ENCODE measurements at places on chromosomes 1 and 21.

DNA sequence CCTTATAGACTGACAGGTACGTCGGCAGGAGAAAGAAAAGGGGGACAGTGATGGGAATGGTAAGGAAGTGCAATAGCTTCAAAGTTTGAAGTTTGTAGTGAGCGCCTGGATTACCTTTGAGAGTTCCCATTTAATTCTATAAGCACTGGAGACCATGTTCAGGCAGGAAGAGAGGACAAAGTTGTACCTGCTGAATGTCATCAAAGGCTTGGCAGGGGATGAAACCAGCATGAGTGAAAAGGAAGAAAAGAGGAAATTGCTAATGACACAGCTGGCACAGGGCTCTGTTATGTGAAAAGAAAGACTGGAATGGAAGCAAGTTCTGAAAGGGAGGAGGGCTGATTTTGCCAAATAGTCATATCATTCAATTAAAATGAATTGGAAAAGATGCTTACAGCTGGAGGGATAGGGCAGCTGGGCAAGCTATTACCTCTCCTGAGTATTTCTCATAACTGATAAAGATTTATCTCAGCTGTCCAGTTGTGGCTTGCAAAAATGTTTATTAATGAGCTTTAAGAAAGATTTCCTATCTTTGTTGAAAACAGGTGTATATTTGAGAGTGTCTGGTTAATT, 109.2 kb downstream of the HMCN1 start:
- no peak for DNase-seq

DNA sequence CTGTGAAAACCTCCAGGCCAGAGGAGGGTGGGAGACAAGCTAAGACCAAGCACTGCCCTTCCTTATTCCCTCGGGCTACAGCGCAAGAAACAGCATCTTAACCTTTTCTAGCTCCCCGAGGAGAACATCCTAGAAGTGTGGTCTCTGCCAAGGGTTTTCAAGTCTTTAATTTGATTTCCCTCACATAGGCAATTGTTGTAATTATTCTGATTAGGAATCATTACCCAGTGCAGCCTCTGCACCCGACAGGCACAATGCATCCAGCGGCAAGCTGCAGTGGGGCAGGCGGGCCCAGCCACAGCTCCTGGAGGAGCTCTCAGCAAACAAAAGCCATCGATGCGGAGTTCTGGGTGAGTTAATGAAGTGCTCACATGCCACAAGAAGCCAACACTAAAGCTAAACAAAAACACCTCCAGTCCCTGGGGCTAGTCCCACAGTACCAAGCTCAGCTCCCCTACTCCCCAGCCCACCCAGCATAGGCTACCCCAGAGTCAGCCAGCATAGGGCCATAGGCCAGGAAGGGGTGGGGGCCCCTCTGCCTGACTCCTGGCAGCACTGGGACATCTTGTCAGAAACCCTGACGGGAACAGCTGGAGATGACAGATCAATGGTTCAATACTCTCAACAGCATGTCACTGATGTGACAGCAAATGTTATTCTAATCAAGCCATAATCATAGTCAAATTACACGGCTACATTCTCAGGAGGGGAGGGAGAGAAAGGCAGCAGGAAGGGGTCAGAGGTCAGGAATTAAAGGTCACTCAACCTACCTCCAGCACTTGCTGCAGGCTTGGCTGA, 42.5 kb downstream of the ERI3 start:
- DNase-seq, result no peak

- no peak for DNase-seq
These were observed 34.0 kb upstream of the C1orf115 start for GRCh38 chr1:220655961-220656740.

DNA sequence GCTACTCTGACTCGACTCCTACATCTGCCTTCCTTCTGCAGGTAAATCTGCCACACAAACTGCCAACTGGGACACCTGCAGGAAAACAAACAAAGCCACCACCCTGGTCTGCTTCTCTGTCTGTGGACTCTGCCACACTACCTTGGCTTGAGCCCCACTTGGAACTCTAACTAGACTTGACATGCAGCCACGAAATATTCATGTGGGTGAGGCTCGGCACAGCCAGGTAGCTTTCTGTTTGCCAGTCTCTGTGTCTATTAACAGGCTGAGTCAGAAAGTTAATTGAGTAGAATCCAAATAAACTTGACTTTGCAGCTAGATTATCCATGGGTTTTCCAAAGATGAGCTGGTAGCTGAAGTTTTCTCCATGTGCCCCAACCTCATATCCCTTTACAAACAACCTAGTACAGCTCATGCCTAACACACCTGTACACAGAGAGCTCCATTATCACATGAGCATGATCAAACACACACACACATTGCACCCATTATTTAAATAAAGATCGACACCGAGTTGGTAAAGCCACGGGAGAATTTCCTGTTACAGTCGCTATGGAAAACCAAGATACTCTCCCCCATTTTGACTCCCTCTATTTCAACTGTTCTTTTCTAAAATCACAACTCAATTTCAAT, 808 bp downstream of the C1orf116 start:
- no peak for DNase-seq

DNA sequence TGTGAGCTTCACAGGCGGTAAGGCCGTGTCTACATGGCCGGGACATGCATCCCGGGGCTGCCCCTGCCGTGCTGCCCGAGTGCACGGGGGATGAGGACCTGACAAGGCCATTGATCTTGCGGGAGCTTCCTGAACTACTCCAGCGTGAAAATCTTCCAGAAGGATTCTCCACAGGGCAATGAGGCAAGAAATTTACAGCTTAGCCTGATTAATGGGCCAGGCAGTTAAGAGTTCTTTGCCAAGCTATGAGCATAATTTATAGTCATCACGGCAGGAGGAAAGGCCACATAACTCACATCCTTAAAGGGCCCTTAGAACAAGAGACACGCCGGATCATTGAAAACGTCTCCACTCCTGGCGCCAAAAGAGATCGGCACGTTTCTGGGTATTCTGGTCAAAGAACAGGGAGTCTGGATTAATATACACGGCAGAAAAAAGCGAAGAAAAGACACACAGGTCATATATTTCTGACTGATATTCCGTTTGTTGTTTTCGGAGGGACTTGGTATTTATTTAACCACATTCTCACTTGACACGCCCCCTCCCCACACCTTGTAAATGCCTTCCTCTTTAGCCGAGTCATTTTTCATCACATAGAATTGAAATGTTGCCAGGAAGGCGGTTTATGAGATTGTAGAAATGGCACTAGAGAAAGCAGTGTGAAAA, 180.5 kb downstream of the DYRK1A start:
- DNase-seq, result no peak

- DNase-seq, result no peak
These were observed 138.4 kb downstream of the HIVEP3 start for GRCh38 chr1:41780322-41780721.

GRCh38 chr1:199791495-199791894, 236.0 kb upstream of the NR5A2 start:
- DNase-seq, result no peak

GRCh38 chr1:161905269-161905884, 118.3 kb downstream of the OLFML2B start:
- no peak for DNase-seq

GRCh38 chr1:229342656-229343569, at the start of gene CCSAP:
TSS of gene CCSAP (minus strand) at chr1:229343047. CDS start at chr1:229342465, 582 bp downstream.
- peak; percentile 47 for DNase-seq

GRCh38 chr1:94658221-94658620, 116.7 kb upstream of the F3 start:
- DNase-seq, result no peak

GRCh38 chr1:181438013-181438412, 45.3 kb upstream of the CACNA1E start:
- no peak for DNase-seq

- peak; percentile 80 for DNase-seq
These were observed at the start of gene GNG4 for GRCh38 chr1:235649368-235650163. TSS of gene GNG4 (minus strand) at chr1:235649784. CDS start at chr1:235583838, 65,946 bp downstream.

DNA sequence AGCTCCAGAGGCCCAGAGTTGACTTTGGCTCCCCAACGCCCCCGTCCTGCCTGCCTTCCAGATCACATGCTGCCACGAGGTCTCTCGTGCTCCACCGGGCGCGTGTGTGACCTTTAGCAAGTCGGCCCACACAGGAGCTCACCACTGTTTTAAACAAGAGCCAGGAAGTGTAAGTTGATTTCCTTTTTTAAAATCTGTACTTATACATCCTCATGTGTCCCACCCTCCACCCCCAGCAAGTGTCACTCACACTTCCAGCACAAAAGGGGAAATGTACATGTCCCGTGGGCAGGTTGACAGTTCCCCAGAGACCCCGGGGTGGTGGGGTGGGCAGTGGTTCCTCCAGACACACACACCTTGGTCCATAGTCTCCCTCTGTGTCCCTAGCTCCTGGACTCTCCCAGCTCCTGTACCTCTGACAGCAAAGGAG, 84.4 kb downstream of the STUM start:
- no peak for DNase-seq
